ENCODE measurements at places on chromosomes 7 and 10.
A peak's percentile ranks its signal among the peaks of the same experiment; 100 is the strongest.

- no peak for DNase-seq
These were observed 20.9 kb downstream of the SLC25A16 start for GRCh38 chr10:68506411-68506810.

DNA sequence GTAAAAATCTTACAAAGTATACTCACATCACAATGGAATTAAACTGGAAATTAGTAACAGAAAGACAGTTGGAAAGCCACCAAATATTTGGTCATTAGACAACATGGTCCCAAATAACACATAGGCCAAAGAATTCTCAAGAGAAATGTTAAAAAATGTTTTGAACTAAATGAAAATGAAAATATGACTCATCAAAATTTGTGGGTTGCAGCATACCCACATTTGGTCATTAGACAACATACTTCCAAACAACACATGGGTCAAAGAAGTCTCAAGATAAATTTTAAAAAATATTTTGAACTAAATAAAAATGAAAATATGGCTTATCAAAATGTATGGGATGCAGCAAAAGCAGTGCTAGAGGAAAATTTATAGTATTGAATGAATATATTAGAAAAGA lies 130.6 kb downstream of the MARCHF5 start:
- DNase-seq = no peak

GRCh38 chr7:149046416-149046815 lies 18.1 kb upstream of the PDIA4 start:
- DNase-seq = no peak

DNA sequence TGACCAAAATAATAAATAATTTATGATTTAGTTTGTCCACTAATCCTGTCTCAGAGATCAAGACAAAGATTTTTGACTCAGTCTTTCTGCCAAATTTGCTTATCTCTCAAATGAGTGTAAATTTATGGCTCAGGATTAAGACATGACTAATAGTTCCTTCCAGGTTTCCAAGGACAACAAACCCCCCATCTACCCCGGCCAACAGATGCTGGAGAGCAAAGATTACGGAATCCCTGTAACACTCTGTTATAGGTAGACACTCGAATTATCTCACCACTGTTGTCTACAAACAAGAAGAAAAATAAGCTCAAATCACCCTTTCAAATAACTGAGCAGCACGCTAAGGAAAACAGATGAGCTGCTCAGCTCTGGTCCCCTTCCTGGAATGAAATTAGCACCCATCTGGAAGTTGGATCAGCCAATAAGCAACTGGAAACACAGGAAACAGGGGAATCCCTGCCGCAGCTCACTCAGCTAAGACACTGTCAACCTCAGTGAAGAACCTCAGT lies 56.8 kb upstream of the SVIL start:
- DNase-seq = no peak

GRCh38 chr10:49844775-49845595 lies 82.9 kb upstream of the OGDHL start:
- no peak for DNase-seq

DNA sequence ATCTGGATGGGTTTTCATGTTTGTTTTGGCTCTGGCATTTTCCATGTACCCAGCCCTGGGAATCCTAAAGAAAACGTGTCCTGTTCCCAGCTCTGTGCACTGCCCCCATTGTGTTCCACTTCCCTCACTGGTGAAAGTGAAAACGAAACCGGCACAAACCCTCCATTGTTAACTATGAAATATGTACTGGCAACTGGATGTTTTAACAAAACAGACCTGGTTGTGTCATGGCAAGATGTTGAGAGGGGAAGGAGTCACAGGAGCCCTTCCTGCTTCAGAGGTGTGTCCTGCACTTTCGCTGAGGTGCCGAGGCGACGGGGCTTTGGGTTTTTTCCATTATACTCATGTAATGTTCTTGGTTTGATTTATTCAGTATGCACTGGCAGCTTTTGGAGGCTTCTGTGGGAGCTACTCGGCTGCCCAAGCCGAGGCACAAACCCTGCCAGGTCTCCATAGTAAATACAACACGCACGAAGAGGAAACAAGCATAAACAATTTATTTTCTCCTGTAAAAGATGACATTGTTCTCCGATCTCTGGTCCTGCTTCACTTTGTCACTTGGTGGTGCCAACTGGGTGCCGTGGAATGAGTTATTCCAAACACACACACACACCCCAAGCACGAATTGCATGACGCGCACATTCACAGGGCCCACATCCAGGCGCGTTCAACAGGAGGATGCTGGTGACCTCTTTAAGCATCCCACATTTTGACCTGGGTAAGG lies 118.2 kb downstream of the CDK6 start:
- DNase-seq = peak; percentile 5

DNA sequence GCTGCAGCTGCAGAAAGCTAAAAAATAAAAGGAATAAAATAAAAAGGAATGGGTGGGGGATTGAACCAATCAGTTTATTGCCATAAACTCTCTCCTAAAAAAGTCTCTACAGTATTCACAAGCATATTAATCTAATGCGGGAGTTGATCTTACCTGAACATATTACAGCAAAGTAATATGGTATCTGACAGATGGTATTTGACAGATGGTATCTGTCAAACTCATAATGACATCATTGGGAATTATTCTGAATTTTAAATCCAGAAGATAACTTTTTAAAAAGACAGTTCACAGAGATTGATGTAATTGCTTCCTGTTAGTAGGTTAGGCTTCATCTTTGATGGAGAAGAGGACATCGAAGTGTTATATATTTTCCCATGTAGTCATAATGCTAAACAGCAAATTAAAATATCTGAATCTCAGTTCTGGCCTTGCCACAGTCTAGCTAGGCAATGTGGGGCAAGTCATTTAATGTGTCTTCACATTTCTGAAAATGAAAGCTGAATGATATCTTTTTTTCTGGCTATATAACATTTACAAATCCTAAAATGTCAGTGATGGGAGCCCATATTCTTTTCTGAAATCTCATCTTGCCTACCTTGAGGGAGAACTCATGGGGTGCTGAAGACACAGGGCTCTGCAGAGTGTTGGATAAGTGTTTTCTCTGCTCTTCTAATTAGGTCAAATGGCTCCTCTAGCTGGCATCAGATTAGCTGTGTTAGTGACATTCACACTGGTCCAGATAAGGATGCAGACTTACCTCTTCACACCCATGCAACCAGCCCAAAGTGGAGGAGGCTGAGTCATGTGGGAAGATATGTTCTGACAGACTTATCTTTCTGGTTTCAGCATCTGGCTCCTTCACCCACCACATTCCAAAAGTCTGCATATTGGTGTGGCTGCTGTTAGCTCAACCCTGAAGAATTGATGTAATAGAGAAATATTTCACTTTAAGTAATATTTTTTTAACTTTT lies 2.1 kb upstream of the LIPM start:
- DNase-seq = no peak

DNA sequence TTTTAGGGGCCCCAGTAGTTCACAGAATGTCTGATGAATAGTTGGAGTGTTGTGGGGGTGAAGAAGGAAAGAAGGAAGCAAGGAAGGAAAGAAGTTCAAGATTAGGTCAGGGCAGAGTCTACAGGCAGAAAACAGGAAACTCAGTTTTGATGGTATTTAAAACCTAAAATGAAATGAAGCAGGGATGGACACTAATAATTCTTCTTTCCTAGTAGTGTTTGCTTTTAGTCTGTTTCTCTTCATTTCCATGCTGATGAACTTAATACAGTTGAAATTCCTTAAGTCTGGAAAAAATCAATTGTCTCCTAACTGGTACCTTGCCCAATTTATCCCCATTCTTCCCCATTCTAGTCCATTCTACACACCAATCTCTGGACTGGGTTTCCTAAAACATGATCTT lies 59.0 kb upstream of the GSAP start:
- no peak for DNase-seq

DNA sequence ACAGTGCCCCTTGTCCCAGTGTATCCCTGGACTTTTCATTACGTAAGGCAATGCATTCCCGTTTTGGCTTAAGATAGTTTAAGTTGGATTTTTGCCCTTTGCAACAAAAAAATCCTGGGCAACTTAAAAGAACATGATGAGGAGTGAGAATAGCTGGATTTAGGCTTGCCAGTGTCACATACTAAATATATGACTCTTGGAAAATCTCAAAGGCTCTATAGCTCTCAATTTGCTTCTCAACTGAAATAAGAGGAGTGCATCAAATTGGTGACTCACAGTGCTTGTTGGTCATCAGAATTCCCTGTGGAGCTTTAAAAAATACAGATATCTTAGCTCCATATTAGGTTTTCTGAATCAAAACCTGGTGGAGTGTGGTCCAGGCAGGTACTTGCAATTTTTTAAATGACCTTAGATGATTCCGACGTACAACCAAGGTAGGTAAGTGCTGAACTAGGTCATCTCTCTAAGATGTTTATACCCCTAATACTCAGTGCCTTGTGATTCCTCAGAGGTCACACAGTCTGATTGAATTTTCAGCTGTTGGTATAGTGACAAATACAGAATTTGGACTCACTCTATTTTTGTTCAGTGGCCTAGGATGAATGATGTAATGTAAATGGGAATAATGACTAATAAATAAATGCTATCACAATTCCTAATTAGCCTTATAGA lies 33.9 kb upstream of the ORC5 start:
- no peak for DNase-seq

DNA sequence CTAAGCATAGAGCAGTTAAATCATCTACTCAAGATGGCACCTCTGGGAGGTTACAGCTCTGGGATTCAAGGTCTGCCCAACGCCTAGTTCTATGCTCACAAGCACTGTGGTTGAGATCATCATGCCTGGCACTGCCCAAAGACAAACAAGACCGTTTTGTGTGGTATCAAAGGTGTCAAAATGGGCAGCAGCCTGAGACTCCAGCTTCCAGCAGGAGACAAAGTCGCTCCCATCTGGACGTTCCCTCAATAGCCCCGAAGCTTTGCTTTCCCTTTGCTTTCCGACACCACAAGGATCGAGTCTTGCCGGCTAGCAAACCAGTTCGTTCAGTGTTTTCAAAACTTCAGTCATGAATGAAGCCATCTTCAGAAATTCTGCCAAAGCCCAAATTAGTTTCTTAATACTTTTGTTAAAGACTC lies 5.1 kb downstream of the HABP2 start:
- DNase-seq = no peak

DNA sequence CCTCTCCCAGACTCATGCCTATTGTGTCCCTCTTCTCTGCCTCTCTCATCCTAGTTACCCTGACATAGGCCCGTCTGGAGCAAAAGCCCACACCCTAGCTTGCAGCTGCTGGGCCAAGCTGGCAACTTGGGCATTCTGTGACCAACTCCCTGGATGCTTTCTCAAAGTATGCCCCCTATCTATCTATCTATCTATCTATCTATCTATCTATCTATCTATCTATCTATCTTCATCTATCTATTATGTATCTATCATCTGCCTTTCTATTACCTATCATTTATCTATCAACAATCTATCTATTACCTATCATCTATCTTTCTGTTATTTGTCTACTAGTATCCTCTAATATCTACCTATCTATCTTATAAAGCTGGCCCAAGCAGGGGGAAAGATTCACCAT lies 45.4 kb upstream of the COL13A1 start:
- no peak for DNase-seq

Data from stimulated activated CD8-positive, alpha-beta memory T cell treated with anti-CD3 and anti-CD28 coated beads, Interleukin-7, amount 100 ng/mL, for 1 hour (primary cell).